GM10248 (cell line): ENCODE measurements at places on chromosomes 12 and 14.

GRCh38 chr14:93150227-93151208 lies 34.2 kb downstream of the MOAP1 start:
- DNase-seq, result no peak

DNA sequence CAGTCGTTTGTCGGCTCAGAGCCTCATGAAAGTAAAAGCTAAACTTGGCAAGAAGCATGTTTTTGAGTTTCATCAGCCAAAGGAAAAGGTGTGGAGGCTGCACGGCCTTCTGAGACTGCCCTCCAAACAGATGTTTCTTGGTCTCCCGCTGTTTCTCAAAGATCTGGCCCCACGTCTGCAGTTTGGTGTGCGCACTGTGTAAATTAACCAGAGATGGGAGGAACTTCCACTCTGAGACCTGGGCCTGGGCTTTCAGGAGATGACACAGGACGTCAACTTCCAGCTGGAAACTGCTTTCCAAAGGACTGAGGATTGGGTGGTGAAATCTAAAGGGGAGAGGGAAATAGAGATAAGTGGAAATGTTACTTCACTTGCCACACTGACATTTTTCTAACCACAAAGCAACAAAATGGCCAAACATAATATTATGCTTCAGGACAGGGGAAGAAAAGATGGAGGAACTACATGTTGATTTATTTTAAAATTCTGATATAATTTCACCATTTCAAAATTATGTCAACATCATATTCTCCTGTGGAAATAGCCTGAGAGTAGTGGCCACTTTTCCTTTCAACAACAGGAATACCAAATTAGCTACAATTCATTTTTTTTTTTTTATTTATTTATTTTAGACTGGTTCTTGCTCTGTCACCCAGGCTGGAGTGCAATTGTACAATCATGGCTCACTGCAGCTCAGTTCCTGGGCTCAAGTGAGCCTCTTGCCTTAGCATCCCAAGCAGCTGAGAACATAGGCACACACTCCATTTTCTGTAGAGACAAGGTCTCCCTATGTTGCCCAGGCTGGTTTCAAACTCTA lies 27.6 kb downstream of the KICS2 start:
- DNase-seq, result no peak

DNA sequence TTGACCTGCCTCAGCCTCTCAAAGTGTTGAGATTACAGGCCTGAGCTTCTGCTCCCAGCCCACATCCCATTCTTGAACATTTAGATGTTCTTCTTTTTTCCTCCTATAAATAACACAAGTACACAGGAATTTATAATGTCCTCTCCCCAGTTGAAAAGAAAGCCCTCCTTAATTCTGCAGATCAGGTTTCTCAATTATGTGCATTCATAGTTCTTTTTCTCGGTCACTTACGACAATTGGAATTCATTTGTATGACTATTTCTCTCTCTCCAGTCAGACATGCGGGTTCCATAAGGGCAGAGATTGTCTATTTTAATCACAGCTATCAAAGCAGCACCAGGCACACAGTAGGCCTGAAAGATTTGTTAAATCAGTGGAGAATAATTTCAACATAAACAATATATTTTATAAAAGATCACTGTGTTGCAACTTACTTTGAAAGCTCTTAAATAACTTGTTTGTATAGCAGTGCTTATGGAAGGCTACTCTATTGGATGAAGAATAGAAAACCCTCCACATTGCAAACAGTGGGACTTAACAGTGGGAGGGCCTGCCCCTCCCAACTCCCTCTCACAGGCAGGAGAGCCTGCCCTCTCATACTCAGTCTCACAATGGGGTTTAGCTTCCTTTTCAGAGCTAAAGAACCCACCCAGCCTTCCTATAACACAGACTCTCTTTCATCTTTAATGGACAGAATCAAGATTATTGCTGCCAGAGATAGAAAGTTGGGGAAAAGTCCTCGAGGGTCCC lies 84.1 kb upstream of the TRAF3 start:
- no peak for DNase-seq

DNA sequence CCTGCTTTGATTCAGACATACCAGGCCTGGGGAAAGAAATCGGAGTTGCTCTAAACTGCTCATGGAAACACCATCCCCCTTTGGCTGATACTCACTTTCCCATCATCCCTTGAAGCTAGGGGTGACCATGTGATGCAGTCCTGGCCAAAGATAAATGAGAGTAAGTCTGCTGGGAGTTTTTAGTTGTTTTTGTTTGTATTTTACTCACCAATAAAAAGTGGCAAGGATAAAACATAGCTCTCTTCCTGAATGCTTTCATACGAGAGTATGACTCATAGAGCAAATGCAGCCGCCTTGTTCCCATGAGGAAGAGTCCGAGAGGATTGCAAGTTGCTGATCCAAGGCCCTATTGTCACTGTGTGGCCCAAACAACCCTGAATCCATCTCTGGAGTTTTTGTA lies 126.4 kb upstream of the TMEM132C start:
- no peak for DNase-seq

GRCh38 chr12:90299666-90300065 lies 591.0 kb upstream of the ATP2B1 start:
- DNase-seq, result no peak

DNA sequence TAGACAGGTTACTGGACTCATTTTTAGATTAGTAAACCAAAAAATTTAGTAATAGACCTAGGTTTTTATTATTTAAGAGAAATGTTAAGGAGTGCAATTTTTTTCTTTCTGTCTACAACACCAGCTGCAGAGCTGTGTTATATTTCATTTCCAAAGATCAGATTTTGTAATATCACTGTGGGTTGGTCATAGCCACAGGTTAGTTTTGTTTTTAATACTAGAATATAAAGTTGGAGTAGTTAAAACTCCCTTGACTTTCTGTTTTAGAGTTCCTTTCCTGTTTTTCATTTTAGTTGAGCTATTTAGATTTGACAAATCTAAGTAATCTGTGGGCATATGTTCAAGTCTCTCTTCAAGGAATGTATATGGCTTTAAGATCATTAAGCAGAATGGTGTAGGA lies 30.7 kb upstream of the GARIN2 start:
- no peak for DNase-seq

GRCh38 chr12:124545508-124546418 lies 21.6 kb downstream of the NCOR2 start:
- DNase-seq, result peak; percentile 88

- no peak for DNase-seq
Observed at GRCh38 chr12:116091579-116091978, 185.9 kb downstream of the MED13L start.

- DNase-seq, result no peak
Observed at GRCh38 chr14:91238085-91238484, 6.4 kb downstream of the GPR68 start.

GRCh38 chr12:6337958-6338433 lies 3.9 kb downstream of the TNFRSF1A start:
- DNase-seq, result no peak

- DNase-seq, result no peak
Observed at GRCh38 chr12:127277882-127278281, 989.1 kb upstream of the TMEM132C start.

GRCh38 chr12:118402251-118402650 lies 25.9 kb downstream of the SUDS3 start:
- DNase-seq, result no peak

DNA sequence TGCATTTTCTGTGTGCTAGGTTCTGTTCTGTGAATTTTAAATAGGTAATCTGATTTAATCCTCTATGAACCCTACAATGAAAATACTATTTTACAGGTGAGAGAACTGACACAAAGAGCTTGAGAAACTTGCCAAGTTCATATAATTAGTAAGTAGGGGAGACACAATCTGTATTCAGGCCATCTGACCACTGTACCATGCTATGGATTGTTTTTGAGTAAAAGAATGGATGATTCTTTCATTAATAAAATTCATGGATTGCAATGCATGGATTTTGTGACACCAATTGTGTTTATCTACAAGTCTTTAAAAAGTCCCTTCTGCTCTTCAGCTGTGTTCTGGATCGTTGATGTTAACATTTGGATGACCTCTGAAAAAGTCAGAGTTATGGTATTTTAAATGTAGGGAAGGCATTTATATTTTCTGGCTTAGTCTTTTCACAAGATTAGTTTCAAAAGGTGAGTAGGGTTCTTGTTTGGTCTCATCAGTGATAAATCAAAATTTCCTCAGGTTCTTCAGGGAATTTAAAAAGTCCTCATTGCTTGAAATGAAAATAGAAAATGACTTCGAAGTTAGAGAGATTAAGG lies 15.4 kb upstream of the DYRK2 start:
- no peak for DNase-seq

DNA sequence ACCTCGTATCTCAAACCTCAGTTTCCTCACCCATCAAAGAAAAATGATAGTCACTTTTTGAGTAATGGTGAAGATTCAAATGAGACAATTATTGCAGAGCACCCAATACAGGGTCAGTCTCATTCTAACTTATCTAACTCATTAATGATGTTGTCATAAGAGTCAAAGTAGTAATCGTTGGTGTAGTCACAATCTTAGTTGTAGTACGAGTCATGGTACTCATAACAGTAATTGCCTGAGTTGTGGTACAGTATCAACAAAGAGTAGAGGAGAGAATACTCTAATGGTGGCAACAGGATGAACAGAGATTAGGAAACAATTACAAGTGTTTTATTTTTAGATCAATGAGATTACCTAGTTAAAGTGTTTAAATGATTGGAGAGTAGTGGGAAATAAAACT lies 93.6 kb upstream of the TMTC2 start:
- DNase-seq, result no peak

- DNase-seq, result no peak
Observed at GRCh38 chr12:11701433-11701832, 52.0 kb downstream of the ETV6 start.

DNA sequence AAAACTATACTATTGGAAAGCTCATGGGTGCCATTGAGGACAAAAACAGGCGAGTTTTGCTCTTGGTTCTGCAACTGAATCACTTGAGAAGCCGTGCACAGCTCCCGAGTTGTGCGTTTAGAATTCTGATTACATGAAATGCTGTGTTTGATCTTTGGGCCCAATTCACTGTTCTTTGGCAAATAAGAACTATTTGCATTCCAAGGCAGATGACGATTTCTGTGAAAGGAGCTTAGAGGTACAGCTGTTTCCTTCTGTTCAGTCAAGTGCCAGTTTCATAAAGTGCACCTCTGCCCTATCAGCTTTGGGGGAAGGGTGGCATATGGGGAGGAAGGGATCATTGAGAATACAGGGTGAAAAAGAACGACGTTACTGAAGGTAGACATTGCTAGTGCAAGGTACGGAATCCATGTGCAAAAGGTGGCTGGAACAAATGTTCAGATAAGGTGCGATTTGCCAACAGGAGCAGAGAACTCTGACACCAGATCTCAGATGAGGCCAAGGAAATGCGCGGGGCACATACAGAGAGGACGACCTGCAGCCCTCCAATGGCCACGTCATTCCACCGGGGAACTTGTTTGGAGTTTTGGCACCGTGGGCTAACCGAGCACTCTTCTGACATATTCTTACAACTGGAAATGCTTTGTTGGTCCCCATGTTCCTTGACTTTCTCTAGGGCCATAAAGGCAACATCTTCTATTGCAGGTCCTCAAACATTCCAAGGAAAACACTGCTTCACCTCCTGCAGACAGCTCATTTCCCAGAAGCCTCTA lies 30.1 kb downstream of the TCHP start:
- DNase-seq, result no peak

DNA sequence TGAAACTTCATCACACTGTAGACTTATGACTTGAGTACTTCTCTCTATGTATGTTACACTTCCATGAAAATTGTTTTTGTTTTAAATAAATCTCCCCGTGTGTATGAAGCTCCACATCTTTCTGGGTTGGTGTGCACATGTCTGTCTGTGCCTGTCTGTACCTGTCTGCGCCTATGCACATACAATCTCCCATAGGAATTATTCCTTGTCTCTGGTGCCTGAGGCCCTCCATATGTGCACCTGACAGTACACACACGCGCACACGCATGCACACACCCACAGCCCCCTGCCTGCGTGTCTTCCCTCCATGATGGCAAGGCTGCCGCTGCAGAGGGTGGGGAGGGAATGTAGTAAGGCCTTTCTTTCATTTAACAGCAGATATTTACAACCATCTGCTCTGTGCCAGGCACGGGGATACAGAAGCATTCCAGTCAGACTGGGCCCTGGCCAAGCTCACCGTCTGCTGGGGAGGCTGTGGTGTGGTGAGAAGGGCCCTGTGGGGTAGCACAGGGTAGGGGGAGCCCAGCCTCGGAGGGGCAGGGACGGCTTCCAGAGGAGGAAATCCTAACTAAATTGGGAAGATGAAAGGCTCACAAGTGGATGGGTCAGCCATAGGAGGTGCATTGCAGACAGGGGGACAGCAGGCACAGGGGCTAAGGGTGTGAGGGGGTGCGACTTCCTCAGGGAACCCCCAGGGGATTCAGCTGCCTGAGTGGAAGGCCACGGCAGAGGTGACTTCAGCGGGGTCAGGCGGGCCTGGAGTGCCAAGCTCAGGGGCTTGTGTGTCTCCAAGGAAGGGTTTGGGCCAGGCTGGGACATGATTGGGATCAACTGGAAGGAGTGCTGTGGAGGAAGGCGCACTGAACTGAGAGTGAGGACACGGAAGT lies 26.1 kb downstream of the KRT8 start:
- no peak for DNase-seq

- DNase-seq, result peak; percentile 63
Observed at GRCh38 chr14:22391908-22392565, 197.0 kb downstream of the DAD1 start.

GRCh38 chr12:80794551-80794950 lies 77.8 kb downstream of the MYF5 start:
- DNase-seq, result no peak

- no peak for DNase-seq
Observed at GRCh38 chr12:63480186-63480585, 188.1 kb downstream of the DPY19L2 start.

DNA sequence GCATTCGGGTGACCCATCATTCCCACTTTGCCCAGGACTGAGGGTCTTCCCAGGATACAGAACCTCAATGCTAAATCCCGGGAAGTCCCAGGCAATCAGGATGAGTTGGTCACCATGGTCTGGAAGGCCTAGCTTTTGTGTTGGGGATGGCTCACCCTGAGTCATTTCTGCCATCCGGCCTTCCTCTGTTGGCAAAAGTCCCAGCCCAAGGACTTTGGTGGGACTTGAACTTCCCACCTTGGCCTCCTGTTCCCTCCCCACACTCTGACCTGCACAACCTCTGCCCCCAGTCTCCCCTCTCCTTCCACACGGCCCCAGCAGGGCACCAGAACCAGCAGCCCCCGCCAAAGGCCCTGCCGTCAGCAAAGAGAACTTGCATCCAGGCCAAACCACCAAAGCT lies 24.6 kb upstream of the NCOR2 start:
- DNase-seq, result no peak

DNA sequence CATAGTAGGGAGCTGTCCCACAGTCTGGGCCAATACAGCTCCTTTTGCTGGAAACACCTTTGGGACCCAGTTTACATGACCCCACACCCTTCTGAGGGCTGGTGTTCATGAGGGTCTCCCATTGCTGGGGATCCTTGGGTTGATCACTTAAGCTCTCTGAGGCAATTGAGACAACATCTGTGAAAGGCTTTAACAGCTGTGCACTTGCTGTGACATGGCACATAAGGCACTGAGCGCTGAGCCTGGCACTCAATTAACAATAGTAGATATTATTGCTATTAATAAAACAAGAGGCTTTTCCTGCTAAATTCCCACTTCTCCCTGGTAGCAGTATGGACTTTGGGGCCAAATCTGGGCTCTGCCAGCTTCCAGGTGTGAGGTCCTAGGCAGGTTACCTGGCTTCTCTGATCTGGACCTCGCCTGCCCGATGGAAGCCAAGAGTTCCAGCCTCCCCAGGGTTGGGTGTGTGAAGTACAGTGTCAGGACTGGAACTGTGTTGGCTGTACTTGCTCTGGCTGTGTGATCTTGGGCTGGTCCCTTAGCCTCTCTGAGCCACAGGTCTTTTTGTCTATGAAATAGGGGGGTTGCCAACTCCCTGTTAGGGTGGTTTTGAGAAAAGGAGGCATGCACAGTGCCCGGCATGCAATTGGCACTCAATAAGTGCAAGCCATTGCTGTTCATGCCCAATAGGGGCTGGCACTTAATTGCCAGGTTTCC lies 3.1 kb downstream of the SH2B3 start:
- DNase-seq, result no peak
